Neural progenitor cell (in vitro differentiated cells): ENCODE measurements at places on chromosomes 5 and 9. TPM values are rescaled to one million over a fixed set of nuclear protein-coding genes. Genes with fewer than 3 reads are reported as not detected.

DNA sequence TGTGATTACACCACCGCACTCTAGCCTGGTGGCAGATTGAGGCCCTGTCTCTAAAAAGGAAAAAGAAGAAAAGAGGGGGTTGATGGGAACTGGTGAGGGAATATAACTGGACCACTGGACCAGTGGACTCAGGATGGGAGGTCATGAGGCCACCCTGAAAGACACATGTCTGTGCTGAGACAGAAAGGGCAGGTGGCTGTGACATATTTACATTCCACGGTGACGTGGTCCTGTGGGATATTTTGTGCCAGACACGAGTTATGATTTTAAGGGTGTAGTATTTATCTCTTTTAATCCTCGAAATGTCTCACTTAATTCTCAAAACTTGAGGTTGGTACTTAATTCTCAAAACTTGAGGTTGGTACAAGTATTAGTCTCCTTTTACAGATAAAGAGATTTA is 32.9 kb downstream of the LHX2 start:
- no peak overlapping the region for H3K4me3 ChIP-seq
- peaks cover 9% of the 10 kb centered on the region for H3K4me1 ChIP-seq
- H3K36me3 ChIP-seq = no peaks in the 10 kb centered on the region
- no peak overlapping the region for H3K27ac ChIP-seq
- H3K27me3 ChIP-seq = peaks cover 87% of the 10 kb centered on the region
- no peak for DNase-seq

- H3K36me3 ChIP-seq = no peaks in the 10 kb centered on the region
- H3K4me3 ChIP-seq = no peak overlapping the region
- H3K4me1 ChIP-seq = peaks cover 8% of the 10 kb centered on the region
- H3K27ac ChIP-seq = no peak overlapping the region
- no peak for DNase-seq
Observed at GRCh38 chr5:78823196-78823595, 161.9 kb downstream of the ARSB start.

DNA sequence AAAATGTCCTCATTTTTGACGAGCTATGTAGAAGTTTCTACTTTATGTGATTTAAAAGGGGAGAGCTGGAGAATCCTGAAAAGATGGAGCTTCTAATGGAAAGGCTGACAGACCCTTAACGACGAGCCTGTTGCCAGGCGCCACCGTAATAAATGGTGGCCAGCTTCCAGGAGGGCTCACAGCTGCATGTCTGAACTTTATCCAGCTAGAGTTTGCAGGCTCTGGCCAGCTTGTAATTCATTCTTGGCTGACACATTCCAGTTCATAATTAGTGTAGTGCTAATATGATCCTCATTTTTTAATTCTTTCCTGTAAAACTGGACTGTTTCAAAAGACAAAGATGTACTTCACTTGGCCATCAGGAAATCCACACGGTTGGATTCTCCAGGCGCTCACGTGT is 246.7 kb downstream of the GAS1 start:
- H3K36me3 ChIP-seq = no peaks in the 10 kb centered on the region
- no peaks in the 10 kb centered on the region for H3K4me1 ChIP-seq
- H3K27ac ChIP-seq = no peak overlapping the region
- H3K4me3 ChIP-seq = no peak overlapping the region

DNA sequence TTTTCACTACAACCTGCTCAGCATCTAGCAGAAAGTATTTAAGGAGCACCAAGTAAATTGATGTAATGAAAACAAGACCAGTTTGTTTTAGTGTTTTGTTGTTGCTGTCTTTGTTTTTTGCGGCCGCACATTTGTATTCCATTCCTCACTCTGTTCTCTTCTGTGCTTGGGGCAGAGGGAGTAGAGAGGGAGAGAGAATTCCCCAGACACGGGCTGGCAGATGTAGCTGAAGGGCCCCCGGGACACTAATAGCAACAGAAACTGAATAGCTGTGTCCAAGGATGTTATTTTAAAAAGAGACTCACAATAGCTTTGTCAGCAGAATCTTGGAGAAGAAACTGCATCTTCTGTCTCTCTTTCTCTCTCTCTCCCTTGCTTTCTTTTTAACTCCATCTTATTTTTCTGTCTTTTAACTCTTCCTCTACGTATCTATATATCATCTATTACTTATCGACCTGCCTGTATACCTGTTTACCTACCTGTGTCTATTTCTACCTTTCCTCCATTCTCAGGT is 145.3 kb downstream of the PAPPA start:
- no peak for DNase-seq
- H3K4me1 ChIP-seq = peaks cover 4% of the 10 kb centered on the region
- peaks cover 6% of the 10 kb centered on the region for H3K27me3 ChIP-seq
- no peaks in the 10 kb centered on the region for H3K36me3 ChIP-seq
- no peak overlapping the region for H3K27ac ChIP-seq

DNA sequence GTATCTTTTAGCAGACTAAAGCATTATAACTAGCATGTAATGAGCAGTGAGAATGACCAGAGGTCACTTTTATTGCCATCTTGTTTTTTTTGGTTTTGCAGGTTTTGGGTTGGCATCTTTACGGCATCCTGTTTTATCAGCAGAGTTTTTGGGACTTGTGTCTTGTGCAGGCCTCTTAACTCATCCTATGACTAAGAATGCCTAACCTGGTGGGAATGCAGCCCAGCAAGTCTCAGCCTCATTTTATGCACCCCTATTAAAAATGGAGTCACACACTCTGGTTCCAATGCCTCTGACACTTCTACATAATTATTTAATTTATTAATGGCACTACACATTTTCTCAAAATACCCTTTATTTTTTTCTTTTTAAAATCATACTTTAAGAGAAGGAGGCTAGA is 726.5 kb upstream of the RIOK2 start:
- no peaks in the 10 kb centered on the region for H3K27me3 ChIP-seq
- H3K36me3 ChIP-seq = peaks cover 3% of the 10 kb centered on the region
- H3K4me1 ChIP-seq = no peaks in the 10 kb centered on the region
- no peak overlapping the region for H3K4me3 ChIP-seq

GRCh38 chr5:82044010-82044409 is 72.2 kb downstream of the ATG10 start:
- peaks cover 8% of the 10 kb centered on the region for H3K36me3 ChIP-seq
- peaks cover 15% of the 10 kb centered on the region for H3K4me1 ChIP-seq
- no peak overlapping the region for H3K4me3 ChIP-seq
- no peak for DNase-seq
- no peaks in the 10 kb centered on the region for H3K27me3 ChIP-seq
- no peak overlapping the region for H3K27ac ChIP-seq

DNA sequence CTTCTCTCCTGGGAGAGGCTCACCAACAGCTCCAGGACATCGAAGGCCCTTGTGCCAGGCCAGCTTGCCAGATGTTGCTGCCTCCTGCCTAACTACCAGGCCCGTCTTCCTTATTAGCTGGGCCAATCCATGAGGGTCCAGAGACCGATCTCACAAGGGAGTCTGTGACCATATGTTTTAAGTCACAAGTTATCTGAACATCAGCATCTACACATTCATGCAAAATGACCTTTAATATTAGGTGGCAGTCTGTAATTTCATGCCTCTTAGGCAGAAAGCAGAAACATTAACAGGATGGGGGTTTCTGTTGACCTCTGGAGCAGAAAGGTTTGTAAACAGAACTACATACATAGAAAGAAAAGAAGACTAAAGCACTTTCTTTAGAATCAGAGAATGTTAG is 75.1 kb upstream of the SLC25A51 start:
- no peak for DNase-seq
- no peak overlapping the region for H3K4me3 ChIP-seq
- no peaks in the 10 kb centered on the region for H3K36me3 ChIP-seq
- no peaks in the 10 kb centered on the region for H3K4me1 ChIP-seq

CCNG1 gene
- 593 and 933 TPM in 2 replicates for total RNA-seq

DNA sequence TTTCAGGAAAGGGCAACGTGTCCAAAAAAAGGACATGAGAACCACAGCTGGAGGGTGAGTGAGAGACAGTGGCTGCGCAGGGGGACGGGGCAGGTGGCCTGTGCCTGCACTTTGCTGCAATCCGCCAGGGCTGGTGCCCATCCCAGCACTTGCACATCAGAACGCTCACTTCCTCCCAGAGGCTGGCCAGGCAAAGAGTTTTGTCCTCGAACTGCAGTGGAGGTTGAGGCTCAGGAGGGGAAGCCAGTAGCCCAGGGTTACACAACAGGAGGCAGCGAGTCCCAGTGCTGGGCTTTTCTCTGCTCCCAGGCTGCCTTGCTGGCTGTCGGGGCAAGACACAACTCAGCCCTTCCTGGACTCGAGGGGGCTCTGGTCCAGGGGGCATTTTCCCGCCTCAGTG is 33.1 kb downstream of the CRB2 start:
- DNase-seq = no peak
- peaks cover 6% of the 10 kb centered on the region for H3K4me1 ChIP-seq
- H3K4me3 ChIP-seq = no peak overlapping the region
- no peaks in the 10 kb centered on the region for H3K27me3 ChIP-seq

DNA sequence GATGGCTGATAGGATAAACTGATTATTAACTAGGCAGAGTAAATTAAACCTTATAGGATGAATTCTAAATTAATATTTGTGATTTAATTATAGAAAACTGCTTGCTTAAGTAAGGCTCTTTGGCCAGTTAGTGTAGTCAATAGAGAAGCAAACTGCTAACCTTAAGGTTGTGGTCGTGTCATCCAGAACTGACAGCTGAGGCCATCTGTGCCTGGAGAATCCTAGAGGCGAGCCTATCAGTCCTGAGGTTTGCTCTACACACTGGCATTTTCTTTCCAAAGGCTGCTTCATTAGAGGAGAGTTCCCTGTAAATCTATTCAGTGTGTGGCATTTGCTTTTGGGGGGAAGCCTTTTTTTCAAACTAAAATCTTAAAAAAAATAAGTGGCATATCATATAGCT is 169.2 kb downstream of the MEF2C start:
- no peak overlapping the region for H3K4me3 ChIP-seq
- no peak overlapping the region for H3K27ac ChIP-seq
- H3K4me1 ChIP-seq = peaks cover 5% of the 10 kb centered on the region
- H3K36me3 ChIP-seq = no peaks in the 10 kb centered on the region
- no peak for DNase-seq

GRCh38 chr5:34620185-34620584 is 35.9 kb upstream of the RAI14 start:
- no peaks in the 10 kb centered on the region for H3K36me3 ChIP-seq
- H3K4me1 ChIP-seq = no peaks in the 10 kb centered on the region
- no peak for DNase-seq
- H3K27me3 ChIP-seq = no peaks in the 10 kb centered on the region
- H3K4me3 ChIP-seq = no peak overlapping the region
- H3K27ac ChIP-seq = no peak overlapping the region

- no peak overlapping the region for H3K27ac ChIP-seq
- no peak overlapping the region for H3K4me3 ChIP-seq
- H3K36me3 ChIP-seq = no peaks in the 10 kb centered on the region
- no peaks in the 10 kb centered on the region for H3K4me1 ChIP-seq
- no peak for DNase-seq
- no peaks in the 10 kb centered on the region for H3K27me3 ChIP-seq
Observed at GRCh38 chr5:92320446-92320845, 937.3 kb upstream of the ARRDC3 start.

GRCh38 chr5:159333545-159333925 is 3.2 kb upstream of the IL12B start:
- H3K36me3 ChIP-seq = no peaks in the 10 kb centered on the region
- peaks cover 25% of the 10 kb centered on the region for H3K27me3 ChIP-seq
- no peak for DNase-seq
- H3K4me3 ChIP-seq = no peak overlapping the region
- no peak overlapping the region for H3K27ac ChIP-seq

APC gene
- total RNA-seq = 39.7 and 51.7 TPM in 2 replicates

CD274 gene
- not detected in 2 replicates for total RNA-seq
